ENCODE measurements at places on chromosomes 12 and 14.

DNA sequence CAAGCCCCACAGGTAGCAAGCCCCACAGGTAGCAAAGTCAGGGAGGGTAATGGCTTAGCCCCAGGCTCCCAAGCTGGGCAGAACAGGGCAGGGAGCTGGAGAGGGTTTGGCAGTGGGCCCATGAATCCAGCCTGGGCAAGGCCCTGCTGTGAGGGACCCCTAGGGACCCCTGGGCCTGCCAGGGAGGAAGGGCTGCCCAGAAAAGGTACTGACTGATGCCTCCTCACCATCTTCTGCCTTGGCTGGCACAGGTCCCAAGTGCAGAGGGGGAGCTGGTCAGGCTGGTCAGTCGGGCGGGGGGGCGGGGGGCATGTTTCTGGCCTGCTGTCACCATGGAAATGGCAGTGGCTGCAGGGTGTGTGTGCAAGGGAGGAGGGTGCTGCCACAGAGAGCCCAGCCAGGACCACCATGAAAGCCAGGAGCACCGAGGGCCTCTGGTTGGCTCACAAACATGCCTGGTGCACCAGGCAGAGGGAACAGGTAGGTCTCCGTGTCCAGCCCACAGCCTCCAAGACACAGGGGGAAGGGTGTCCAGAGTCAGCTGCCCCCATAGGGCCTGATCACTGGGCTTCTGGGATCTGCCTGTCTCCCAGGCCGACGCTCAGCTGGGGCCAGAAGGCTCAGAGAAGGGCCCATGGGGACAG is 1.5 kb upstream of the CRIP2 start:
- no peak for DNase-seq

GRCh38 chr14:69088586-69088985 is 64.3 kb downstream of the DCAF5 start:
- no peak for DNase-seq

DNA sequence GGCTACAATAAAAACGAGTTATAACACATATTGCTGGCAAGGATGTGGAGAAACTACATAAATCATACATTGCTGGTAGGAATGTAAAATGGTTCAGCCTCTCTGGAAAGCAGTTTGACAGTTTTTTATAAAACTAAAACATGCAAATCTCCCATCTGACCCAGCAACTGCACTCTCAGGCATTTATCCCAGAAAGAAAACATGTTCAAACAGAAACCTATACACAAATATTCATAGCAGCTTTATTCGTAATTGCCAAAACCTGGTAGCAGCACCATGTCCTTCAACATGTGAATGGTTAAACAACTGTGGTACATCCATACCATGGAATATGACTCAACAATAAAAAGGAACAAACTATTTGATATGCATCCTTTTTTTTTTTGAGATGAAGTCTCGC is 10.1 kb upstream of the TMCC3 start:
- no peak for DNase-seq

DNA sequence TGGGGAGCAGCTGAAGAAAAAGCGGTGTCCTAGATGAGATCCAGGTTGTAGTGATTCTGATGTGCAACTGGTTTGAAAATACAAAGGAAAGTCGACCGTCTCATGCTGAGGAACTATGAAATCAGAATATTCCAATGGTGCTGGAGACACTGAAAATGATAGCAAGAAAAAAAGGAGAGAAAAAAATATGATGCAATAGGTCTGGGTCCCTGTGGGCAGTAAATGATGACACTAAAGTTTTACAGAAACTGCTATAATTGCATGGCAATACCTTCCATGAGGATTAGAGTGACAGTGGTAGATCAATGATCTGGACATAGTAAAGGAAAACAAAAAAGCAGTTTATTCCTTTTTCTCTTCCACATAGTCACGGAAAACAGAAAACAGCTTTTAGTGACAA is 2.3 kb downstream of the PYM1 start:
- DNase-seq = no peak

DNA sequence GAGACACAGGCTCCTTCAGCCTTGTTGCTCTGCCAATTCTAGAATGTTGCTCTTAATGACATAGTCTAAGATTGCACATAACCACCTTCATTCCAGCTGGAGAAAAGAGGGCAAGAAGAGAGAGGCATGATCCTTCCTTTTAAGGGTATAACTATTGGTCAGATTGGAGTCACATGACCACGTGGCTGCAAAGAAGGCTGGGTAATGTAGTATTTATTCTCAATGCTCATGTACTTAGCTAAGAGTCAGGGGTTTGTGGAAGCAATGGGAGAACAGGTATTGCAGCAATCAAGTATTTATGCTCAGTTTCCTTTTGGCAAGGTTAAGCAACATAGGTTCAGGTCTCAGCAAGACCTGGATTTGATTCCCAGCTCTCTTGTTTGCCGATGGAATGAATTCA is 298.8 kb upstream of the TBX3 start:
- DNase-seq = no peak

DNA sequence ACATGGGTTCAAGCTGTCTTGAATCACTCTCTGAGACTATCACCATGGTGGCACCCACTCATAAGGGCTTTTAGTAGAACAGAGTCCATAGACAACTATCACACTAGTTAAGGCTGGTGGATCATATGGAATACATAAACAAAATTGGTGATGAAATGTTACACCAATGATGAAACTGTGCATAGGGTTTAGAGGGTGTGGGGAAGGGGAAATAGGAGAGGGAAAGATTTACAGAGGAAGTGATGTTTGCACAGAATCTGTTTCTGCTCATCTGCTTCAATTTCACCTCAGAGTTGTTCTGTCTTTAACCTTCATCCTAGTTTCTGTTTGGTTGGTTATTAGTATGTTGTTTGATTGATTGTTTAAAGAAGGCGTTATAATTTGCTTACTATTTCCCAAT is 2.4 kb upstream of the RXYLT1 start:
- no peak for DNase-seq

DNA sequence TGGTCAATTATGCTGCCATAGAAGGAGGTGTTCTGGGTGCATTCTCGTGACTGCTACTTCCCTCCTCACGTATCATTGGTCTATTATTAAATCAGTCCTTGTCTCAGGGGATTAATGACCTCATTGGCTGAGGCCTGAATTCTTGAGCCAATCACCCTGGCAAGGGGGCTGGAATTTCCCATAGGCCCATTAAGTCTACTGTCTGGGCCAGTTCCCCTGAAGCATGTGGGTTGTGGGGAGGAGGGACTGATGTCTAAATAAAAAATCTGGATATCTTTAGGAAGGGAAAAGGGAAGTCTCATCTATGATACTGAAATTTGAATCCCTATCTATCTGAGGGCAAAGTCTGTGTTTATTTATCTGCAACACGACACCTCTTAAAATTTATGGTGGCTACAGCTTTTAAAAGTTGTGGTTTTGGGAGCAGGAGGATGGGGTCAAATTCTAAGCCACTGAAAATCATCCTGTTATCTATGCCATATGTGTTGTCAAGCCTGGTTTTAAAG is 71.9 kb downstream of the DYRK2 start:
- no peak for DNase-seq

- DNase-seq = no peak
Observed at GRCh38 chr12:51244269-51244668, 5.6 kb downstream of the DAZAP2 start.

DNA sequence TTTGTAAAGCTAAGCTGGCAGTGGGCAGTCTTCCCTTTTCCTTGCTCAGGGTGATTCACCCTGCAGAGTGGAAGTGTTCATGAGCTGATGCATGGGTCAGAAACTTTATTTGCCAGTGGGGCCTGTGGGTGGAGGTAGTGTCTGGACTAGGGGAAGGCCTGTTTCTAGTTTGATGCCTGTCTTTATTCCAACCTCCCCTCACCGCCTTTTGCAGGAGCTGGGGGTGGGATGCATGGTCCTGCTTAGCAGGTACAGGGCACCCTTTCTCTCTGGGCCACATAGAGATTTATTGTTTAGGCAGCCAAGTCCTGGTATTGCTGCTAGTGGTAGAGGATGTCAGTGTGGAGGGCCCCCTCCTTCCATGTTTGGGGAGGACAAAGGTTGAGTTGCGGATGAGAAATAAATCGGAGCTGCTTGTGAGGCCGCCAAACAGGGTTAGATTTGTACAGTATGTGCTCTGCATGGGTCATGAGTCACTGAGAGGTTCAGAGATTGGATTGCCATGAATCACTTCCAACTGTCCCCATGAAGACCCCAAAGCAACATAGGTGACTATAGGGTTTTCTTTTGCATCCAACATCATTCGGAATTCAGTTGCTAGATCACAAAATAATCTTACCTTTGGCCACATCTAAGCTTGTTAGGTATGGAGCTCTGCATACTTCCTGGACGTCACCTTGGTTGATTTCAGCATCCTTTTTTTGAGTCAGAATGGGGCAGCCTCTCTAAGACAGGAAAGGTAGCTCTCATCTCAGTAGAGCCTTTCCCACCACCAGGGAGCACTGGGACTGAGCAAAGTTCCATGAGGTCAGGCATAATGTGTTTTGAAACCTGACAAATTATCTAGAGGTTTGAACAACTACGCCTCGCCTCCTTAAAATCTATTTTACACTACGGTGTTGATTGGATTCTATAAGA is 8.8 kb downstream of the SMOC1 start:
- no peak for DNase-seq

DNA sequence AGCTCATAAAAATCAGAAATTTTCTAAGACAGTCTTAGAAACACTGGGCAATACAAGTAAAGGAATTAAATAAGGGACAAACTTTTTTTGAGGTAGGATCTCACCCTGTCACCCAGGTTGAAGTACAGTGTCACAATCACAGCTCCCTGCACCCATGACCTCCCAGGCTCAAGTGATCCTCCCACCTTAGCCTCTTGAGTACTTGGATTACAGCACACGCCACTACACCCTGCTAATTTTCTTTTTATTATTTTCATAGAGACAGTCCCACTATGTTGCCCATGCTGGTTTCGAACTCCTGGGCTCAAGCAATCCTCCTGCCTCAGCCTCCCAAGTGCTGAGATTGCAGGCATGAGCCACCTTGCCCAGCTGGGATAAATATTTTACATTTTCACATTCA is 90.3 kb downstream of the USP15 start:
- no peak for DNase-seq

- no peak for DNase-seq
Observed at GRCh38 chr12:99146185-99146584, 501.1 kb downstream of the APAF1 start.

DNA sequence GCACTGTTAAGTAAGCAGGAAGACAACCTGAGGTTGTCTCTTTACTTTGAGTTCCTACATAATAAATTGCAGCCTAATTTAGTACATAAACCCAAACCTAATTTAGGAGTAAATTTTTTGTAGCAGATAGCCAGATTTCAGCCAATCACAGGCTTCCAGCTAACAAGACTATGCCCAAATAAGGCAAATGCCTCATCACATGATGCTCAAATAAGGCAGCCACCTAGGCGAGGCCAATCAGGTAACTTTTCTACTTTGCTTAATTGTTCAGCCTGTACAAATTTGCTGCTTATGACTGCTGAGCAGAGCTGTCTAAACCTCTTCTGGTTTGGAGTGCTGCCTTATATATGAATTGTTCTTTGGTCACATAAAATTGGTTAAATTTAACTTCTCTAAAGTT is 1118.7 kb upstream of the TMEM132C start:
- DNase-seq = no peak

- no peak for DNase-seq
Observed at GRCh38 chr12:104686196-104686595, 229.4 kb downstream of the CHST11 start.

DNA sequence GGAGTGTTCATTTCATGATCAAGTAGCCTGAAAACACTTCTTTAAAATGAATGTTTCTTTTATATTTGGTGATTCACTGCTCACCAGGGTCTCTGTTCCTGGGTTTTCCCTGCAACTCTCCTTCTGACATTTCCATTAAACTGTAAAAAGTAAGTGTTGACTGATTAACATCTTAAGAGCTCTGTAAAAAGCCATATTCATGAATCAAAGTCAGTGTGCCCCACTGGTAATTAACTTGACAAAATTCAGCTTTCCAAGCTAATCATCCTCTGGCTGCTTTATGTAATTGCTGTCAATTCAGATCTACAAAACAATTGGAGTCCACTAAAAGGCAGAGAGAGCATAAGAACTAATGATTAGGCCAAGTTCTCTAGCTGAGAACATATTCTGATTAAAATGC is 41.6 kb downstream of the CNTN1 start:
- no peak for DNase-seq

DNA sequence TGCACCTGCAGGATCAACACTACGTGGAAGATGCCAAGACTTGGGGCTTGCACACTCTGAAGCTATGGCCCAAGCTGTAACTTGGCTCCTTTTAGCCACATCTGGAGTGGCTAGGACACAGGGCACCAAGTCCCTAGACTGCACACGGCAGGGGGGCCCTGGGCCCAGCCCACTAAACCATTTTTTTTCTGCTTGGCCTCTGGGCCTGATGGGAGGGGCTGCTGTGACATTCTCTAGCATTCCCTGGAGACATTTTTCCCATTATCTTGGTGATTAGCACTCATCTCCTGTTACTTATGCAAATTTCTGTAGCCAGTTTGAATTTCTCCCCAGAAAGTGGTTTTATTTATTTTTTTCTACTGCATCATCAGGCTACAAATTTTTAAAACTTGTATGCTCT is 1080.7 kb downstream of the LRFN5 start:
- no peak for DNase-seq

DNA sequence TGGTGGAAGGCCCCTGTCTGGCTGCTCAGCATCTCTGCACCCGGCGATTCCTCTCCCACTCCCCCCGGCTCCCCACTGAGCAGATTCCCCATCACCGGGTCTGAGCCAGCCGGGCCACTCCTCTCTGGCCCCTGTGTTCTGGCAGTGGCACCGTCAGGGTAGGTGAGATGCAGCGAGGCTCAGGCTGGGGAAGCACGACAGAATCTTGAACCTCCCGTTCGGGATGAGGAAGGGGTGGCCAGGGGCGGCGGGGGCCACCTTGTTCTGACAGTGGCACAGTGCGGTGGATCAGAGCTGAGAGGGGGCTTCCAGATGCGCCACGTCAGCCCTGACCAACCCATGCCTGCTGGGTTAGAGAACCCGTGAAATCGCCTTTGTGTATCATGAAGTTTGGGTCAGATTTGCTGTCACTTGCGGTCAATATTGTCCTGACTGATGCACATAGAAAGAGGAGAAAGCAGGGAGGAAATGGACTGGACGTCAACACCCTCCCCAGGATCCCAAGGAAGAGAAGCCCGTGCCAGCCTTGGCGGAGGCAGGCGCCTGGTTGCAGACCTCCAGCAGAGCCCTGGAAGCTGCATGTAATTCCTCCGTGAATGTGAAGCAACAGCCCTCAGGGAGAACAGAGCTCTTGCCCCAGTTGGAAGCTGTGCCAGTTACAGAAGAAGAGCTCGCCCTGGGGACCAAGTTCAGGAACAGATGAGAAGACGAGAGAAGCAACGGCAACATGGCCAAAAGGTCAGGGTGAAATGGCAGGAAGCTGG is 137.1 kb upstream of the SFSWAP start:
- DNase-seq = no peak

DNA sequence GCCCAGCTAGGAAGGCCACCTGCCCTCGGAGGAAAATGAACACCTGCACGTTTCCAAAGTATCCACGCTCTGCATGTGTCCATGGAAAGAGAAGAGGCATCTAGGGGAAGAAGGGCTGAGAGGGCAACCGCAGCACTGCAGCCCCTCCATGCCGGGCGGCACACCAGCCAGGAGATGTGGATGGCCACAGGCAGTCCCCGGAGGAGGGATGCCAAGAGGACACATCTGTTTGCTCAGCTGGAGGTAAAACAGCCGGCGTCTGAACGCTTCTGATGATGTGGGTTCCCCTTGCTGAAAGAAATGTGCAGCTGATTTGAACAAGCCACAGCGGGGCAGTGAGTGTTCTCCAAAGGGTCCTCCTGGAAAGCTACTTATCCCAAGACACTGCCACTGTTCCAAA is 34.0 kb downstream of the CHGA start:
- no peak for DNase-seq

GRCh38 chr12:133130038-133130807 is at the start of the genes ZNF10 and ZNF891:
Gene ZNF10, plus strand, starts transcription at chr12:133130627. Its CDS starts 13,866 bp downstream, at chr12:133144493.
Gene ZNF891, minus strand, starts transcription at chr12:133130274. Its CDS starts 8,356 bp downstream, at chr12:133121918.
- DNase-seq = no peak

GRCh38 chr12:124309231-124309630 is 14.3 kb downstream of the RFLNA start:
- DNase-seq = no peak

Measured in NCI-H1048 (cell line).